ENCODE measurements at places on chromosomes 2 and 18.

GRCh38 chr2:12180031-12180430 lies 433.6 kb downstream of the LPIN1 start:
- no peak for DNase-seq

- no peak for DNase-seq
Observed at GRCh38 chr2:200148366-200148765, 158.1 kb upstream of the SPATS2L start.

GRCh38 chr2:152413228-152414030 lies 78.5 kb downstream of the FMNL2 start:
- DNase-seq: no peak

- DNase-seq: no peak
Observed at GRCh38 chr2:208042041-208042440, 16.7 kb upstream of the PLEKHM3 start.

DNA sequence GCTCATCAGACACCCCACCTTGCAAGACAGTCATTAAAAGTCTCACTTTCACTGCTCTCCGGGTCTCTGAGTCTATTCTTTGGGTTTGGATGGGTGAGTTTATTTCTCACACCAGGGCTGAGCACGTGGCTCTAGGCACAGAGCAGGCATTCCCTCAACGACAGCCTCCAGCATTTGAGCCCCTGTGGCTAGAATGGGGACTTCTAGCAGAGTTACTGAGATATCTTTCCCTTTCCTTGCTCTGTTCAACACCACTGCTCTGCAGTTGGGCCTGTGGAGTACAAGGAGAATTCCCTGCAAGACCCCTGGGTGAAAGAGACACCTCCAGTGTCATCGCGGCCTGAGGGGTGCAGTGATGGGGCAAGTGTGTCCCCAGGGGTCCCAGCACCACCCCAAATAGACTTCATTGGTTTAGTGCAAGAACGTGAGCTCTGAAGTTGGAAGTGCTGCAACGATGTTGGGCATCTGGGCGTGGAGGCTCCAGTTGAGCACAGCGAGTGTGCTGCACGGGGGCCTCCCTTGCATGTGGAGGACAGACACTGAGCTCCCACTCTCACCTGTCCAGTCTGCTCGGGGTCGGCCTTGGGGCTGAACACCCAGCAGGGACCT lies 184.1 kb upstream of the HS6ST1 start:
- no peak for DNase-seq

- no peak for DNase-seq
Observed at GRCh38 chr2:86039178-86039962, 66.3 kb downstream of the POLR1A start.

DNA sequence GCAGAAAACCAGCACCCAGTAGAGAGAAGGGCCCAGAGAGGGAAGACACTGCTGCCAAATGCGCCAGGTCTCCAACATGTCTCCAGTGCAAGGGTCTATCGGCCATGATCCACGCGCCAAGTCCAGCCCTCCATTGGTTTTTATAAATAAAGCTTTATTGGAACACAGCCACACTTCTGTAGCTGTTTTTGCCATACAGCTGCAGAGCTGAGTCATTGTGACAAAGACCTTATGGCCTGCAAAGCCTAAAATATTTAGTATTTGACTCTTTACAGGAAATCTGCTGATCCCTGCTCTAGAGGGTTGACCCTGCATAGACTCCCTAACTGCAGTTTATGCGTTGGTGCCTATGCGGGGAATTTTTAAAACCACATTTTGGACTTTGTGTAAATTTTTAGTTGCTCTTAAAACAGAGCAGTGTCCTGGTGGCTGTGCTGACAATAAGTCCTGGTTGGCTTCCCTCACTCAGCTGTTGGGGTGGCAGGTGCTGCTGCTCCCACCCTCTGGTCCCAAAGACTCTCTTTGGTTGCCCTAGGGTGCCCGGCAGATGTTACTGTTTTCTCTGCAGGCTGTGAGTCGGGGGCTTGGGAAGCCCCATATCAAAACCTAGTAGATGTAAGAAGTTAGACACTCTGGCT lies 154.9 kb downstream of the CTIF start:
- DNase-seq: no peak

- DNase-seq: peak; percentile 75
Observed at GRCh38 chr2:199979832-199980628, 24.6 kb downstream of the MAIP1 start.

GRCh38 chr2:96959406-96960110 lies 26.8 kb downstream of the FAM178B start:
- DNase-seq: no peak

GRCh38 chr2:207046724-207047123 lies 107.4 kb downstream of the CPO start:
- peak; percentile 66 for DNase-seq

DNA sequence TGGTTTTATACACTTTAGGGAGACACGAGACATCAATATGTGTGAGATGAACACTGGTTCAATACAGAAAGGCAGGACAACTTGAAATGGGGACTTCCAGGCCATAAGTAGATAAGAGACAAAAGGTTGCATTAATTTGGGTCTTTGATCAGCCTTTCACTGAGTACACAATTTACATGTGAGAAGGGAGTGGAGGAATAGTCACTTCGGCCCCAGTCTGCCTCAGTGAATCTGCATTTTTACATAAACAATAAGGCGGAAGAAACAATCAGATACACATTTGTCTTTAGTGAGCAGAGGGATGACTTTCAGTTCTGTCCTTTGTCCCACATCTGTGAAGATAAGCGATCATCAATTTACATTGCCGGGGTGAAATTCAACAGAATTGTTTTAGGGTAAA lies 104.3 kb upstream of the ARL4C start:
- DNase-seq: no peak

GRCh38 chr2:16375351-16375750 lies 290.3 kb downstream of the CYRIA start:
- no peak for DNase-seq

- DNase-seq: no peak
Observed at GRCh38 chr2:134399096-134399495, 145.2 kb downstream of the MGAT5 start.

DNA sequence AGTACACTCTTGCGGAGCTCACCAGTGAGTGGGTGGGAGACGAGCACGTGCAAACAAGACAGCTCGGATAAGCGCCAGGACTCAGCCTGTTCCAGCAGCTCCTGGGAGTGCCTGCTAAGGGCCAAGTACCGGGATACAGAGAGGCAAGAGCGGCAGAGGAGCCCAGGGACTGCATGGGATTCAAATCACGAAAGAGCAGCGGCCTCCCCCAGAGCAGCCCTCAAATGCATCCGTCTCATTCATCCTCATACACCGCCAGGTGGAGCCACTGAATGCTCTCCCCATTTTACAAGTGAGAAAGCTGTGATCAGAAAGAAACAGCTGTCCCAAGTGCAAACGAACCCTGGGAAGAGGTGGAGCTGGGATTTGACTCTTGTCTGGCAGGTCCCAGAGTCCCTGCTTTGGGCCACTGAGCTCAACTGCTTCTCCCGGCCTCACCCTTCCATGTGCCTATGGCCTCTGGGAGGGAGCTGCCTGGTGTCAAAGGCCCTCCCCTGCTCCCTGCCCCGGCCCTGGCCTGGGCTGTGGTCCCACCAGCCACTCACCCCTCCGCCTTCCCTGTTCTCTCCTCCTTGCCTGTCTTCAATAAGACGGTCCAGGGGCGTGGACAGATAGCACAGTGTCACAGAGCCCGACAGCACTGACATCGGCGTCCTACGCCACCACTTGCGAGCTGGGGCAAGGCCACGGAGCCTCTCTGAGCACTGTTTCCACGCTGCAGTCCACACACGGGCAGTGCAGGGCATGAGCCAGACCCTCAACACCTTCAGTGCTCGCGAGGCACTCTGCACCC lies 72.8 kb upstream of the TAF1B start:
- DNase-seq: peak; percentile 69

DNA sequence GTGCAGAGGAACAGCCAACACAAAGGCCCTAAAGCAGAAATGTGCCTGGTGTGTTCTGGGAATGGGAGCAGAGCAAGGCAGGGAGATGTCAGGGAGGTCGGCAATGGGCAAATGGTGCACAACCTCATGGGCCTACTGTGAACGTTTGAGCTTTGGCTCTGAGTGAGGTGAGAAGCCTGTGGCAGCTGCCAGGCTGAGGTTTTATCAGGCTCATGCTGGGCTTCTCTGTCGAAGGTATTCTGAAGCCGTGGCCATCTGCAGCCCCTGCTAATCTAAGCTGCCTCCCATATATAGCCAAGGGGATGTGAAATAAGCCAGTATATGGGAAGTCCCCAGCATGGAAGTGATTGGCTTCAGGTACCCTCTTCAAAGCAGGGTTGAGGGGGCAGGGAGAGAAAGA lies 193.3 kb downstream of the SLC4A3 start:
- DNase-seq: no peak

- no peak for DNase-seq
Observed at GRCh38 chr2:37570773-37571586, 100.5 kb downstream of the CDC42EP3 start.

DNA sequence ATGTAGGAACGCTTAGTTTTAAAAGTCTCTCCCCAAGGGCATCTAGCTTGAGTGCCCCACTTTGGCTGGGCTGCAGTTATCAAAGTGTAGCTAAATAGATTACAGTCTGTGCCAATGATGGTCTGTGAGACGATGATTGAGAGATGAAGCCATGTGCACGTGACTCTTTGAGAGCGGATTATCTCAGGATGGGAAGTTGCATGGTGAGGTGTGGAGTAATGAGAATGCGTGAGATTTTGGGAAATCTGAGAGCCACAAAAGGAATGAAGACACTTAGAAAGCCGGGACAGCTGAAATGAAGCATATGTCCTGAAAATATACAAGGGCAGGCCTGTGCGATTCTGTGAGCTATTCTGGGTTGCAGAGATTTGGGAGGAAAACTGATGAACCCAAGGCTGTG lies 370.0 kb downstream of the TGIF1 start:
- DNase-seq: no peak

DNA sequence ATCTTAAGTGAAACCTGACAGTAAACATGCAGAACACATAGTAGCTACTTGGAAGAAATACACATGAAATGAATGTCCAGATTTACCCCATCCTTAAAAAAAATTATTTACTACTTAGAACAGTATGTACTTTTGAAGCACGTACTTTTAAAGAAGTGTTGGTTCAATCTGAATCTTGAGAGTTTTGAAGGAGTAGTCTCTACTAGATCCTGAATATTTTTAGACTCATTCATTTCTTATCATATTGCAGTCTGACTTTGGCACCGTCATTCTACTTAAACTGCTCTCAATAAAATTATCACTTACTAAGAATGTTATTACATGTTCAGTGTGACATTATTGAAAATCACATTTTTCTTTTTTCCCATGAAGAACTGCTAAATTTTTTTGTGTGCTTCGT lies 187.8 kb downstream of the DPP4 start:
- no peak for DNase-seq

DNA sequence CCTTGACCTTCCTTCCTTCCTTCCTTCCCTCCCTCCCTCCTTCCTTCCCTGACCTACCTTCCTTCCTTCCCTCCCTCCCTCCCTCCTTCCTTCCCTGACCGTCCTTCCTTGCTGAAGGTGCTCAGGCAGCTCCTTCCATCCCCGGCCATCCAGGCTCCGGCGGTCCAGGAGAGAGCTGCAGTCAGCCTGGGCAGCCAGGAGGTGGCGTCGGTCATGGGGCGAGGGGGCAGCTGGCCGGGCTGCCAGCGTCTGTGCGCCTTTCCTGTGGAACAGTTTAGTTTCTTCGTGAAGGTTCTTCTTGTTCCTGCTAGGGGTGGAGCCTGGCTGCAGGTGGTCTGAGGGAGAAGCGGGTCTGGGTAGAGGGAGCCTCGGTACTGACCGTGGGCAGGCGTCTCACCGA lies 15.7 kb downstream of the GPR35 start:
- DNase-seq: no peak

DNA sequence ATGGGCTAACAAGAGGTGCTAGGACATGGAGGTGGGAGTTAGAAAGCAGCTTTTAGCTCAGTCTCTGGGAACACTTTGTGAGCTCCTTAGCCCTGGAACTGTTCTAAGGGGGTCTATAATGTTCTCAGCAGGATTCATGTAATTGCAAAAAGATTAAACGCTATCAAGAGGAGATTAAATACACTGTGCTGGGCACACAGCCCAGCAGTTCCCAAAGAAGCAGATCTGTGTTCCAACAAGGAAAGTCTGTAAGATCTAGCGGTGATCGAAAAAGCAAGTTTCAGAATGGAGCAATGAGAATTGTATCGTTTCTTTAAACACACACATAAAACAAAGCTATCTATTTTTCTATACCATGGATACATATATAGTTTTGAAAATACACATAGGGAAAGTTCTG lies 2.4 kb upstream of the ARID5A start:
- DNase-seq: no peak

DNA sequence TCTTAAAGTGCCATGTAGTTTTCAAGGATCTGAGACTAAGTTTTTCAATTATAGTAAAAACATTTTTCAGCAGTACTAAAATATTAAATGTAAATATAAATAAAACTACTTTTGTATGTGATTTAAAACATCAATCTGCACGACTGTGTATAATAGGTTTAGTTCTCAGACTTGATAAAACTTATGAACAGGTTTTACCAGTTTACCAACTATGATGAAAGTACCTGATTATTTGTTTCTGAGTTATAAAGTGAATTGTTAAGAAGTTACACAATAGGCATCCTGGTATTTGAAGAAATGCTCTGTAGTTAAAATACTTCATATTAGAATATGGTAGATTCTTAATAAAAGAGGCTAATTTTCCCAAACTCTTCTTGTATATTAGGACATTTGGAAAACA lies 14.8 kb downstream of the RELCH start:
- DNase-seq: no peak

DNA sequence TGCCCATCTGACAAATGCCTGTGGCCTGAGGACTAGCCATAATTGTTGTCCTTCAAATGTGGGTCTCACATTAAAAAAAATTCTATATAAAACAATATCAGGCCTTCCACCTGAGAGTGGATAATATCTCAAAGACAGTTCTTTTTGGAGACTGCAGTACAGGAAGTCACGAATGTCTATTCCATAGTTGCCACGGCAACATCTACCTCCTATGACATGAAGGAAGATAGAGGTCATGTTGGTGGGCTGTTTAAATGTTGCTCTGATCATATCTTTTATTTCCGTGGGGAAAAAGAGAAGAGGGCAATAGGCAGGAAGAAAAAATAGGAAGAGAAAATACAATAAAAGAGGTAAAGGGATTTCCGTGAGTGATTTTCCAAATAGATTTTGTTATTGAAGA lies 151.8 kb downstream of the ARL6IP6 start:
- DNase-seq: no peak

DNA sequence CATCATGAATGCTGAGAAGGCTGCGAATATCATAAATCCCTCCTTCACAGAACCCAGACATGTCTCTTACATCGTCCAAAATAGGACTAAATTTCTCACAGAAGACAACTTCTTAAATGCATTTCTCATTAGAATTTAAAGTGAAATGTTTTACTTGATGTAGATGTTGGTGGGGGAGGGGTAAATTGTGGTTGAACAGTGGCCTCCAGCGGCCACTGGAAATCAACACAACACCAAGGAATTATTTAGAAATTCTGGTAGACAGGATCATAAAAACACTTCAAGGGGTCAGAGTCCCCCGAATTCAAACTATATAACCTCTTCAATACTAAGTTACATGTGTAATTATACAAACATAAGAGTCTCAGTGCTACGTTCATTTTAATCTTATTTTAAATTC lies 135.9 kb downstream of the ABCA12 start:
- DNase-seq: peak; percentile 33

DNA sequence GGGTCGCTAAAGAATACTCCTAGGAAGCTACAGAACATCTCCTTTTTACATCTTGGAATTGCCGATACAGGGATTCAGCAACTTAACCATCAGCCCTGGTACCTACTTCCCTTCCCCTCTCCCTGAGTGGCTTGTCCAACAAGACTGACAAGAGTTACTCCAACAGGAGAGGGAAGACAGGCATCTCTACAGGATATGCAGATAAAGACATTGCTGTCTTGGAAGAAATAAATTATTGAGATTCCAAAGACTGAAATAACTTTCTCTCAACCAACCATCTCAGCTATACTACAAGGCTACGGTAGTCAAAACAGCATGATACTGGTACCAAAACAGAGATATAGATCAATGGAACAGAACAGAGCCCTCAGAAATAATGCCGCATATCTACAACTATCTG lies 87.2 kb downstream of the TRABD2A start:
- no peak for DNase-seq
